ENCODE measurements at places on chromosomes 2 and 18.

GRCh38 chr2:170930991-170931266, 1.9 kb downstream of the GORASP2 start:
- no peak for DNase-seq

GRCh38 chr2:202084265-202084664, 11.2 kb downstream of the KIAA2012 start:
- DNase-seq: no peak

DNA sequence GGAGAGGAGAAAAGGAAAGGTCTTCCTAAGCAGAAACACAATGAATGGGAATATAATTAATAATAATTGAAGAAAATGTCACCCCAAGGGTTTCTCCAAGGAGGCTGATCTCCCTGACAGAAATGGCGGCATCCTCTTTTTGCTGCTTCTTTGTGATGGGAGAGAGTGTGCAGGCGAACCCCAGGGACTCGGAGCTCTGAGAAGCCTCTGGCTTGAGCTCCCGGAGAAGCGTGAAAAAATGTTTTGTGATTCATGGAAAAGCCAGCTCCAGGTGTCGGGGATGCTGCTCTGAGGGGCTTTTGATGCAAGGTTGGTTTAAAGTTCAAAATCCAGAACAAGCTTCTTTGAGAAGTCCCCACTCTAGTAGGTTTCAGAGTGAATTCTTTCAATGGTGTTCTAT, 91.0 kb downstream of the VWA3B start:
- no peak for DNase-seq

- DNase-seq: no peak
Observed at GRCh38 chr2:99725820-99726219, 236.0 kb upstream of the REV1 start.

DNA sequence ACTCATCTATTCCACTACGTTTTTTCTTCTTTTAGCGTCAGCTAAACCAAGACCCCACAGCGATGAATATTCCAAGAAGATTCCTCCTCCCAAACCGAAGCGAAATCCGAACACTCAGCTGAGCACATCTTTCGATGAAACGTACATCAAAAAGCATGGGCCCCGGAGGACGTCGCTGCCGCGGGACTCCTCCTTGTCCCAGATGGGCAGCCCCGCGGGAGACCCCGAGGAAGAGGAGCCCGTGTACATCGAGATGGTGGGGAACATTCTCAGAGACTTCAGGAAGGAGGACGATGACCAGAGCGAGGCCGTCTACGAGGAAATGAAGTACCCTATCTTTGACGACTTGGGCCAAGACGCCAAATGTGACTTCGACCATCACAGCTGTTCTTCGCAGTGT, 182.4 kb downstream of the NYAP2 start:
- no peak for DNase-seq

DNA sequence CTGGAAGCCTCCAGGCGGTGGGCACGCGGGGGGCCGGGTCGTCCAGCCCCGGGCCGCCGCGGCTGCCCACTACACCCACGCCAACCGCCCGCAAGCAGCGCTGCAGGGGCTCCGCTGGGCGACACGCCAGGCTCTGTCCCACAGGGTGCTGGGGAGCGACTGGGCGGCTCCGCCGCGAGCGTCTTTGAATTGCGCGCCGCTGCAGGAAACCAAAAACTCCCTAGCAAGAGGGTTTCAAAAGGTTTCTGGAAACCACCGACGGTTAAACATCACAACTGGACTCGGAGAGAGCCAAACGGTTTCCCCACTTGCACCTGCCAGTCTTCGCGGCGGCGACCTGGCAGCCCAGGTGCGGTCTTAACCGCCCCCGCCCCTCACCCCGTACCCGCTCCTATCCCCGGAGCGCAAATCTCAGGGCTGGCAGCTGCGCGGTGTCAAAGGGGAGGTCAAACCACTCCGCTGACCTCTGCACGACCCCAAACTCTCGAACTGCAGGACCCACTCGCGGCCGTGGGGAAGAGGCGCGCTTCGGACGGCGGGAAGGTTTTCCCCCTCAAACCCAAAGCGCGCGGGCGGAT, 1.0 kb downstream of the CXCR4 start:
- DNase-seq: peak; percentile 87

DNA sequence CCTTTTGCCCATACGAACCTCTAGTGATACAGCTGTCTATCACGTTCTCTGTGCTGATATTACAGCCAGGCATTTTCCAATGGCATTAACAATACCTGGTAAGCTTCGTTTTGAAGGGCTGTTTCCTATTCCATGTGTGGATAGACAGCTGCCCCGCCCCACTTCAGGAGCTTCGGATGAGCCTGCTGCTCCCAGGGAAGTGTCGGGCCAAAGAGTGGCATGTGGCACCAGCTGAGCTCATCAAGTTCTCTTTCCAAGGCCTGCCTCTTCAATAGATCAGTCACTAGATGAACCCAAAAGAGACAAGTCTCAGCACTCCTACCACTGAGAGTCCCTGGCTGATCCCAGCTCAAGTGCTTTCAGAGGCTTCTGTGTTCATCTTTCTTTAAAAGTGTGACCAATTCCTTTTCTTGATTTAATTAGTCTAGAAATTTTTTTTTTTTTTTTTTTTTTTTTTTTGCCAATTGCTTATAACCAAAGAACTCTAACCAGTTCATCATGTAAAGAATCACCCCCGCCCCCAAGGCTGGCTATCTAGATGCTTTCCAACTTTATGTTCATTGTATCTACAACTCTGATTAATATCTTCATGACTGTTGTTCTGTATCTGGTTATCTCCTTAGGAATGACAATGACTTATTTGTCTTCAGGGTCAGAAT, 46.6 kb downstream of the HDAC4 start:
- no peak for DNase-seq

GRCh38 chr2:231189171-231189530, 9.3 kb upstream of the ARMC9 start:
- no peak for DNase-seq

GRCh38 chr2:164920430-164920829, 34.9 kb downstream of the SLC38A11 start:
- no peak for DNase-seq

GRCh38 chr2:54482715-54483114, 26.6 kb downstream of the SPTBN1 start:
- DNase-seq: no peak

GRCh38 chr2:24011250-24012104, 1.6 kb downstream of the MFSD2B start:
- no peak for DNase-seq

DNA sequence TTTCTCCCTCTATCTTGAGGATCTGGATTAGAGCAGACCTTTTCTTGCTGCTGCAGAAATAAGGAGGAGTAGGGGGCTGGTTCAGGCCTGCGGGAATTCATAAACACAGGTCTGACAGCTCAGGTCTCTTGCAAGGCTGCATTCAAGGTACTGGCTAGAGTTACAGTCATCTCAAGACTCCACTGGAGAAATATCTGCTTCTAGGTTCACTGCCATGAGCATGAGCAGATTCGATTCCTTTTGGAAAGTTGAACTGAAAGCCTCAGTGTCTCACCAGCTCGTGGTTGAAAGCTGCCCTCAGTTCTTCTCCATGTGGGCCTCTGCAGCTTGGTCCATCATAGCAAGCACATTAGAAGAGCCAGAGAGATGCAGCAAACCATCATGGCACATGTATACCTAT, 124.4 kb upstream of the SETBP1 start:
- no peak for DNase-seq

- no peak for DNase-seq
Observed at GRCh38 chr18:37218022-37218590, 347.5 kb downstream of the CELF4 start.

DNA sequence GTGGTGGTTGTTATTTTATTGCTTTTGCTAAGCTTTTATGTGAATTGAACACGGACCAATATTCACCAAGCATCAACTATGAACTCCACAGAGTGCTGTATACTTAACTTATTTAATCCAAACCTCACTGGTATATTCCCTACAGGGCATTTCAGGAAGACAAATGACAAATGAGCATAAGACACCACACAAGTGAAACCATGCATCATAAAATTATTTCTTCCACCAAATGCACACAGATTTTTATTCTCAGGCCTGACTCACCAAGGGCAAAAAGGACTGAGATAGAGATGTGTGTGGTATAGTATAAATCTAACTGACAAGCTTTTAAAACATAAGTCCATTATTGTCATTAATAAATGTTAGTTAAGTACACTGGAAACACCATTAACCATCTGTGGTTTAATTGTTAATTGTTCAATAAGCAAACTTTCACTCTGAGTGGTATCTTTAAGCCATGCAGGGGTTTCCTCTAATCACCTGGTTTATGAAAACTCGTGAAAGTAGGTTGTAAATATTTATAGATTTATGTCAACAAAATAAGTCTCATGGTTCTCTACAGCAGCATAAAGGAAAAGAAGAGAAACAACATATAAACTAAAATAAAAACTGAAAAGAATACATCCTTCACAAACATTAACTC, 77.6 kb upstream of the CRIM1 start:
- no peak for DNase-seq

DNA sequence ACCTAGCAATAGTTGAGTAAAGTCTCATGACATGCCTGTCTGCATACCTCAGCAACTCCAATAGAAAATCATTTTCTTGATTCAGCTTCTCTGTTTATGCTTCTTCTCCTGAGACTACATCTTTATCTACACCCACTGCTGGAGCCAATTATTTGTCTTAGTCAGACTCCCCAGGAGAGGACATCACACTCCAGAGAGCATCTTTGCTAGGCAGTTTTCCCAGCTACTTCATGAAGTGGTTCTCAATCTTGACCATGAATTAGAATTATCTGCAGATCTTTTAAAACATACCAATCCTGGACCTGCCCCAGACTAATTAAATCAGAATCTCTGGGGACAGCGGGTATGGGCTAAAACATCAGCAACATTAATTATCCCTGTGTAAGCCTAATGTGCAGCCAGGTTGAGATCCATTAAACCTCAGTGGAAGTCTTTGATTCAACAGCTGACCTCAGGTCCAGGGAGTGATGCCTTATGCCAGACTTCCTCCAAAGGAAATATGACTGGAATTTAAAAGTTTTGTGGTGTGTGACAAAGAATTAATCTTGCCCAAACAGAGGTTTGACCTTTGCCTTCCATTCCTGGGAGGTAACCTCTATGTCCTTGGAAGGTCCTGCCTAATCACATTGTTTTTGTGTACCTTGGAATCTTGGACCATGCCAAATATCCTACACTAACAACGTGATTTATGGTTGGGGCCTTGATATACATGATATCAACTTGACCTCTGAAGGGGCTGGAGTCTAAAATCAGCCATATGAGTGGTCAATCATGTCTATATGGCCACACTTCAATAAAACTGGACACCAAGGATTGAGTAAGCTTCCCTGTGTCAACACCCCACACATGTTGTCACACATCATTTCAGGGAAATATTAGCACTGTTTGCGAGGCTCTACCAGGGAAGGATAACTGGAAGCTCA, 99.3 kb upstream of the DNAJC10 start:
- DNase-seq: no peak

DNA sequence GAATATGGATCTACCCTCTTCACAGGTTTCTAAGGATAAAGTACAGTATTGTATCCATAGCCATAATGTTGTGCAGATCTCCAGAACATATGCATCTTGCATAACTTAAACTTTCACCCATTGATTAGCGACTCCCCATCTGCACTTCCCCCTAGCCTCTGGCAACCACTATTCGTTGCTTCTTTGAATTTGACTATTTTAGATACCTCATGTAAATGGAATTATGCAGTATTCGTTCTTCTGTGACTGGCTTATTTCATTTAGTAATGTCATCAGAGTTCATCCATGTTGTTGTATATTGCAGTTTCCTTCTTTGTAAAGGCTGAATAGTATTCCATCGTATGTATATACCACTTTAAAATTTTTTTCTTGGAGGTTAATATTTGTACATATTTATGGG, 128.9 kb downstream of the SMAD7 start:
- no peak for DNase-seq

DNA sequence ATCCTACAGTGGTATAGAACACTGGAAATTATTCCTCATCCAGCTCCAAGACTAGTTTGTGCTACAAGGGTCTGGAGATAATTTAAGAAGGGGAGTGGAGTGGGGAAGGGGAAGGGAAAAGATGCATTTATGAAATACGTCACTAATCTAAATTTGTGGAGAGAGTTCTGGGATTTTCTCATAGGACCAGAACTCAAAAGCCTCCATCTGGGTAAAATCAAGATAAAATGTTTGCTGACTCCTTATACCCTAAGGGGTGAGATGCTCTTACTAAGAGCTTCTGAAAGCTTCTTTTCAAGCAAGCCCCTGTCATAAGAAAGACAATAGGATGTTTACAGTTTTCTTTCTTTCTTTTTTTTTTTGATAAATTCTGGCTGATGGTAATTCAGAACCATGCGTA, 88.5 kb upstream of the RBMS1 start:
- DNase-seq: no peak

GRCh38 chr2:101830555-101830954, 133.0 kb downstream of the MAP4K4 start:
- DNase-seq: no peak

DNA sequence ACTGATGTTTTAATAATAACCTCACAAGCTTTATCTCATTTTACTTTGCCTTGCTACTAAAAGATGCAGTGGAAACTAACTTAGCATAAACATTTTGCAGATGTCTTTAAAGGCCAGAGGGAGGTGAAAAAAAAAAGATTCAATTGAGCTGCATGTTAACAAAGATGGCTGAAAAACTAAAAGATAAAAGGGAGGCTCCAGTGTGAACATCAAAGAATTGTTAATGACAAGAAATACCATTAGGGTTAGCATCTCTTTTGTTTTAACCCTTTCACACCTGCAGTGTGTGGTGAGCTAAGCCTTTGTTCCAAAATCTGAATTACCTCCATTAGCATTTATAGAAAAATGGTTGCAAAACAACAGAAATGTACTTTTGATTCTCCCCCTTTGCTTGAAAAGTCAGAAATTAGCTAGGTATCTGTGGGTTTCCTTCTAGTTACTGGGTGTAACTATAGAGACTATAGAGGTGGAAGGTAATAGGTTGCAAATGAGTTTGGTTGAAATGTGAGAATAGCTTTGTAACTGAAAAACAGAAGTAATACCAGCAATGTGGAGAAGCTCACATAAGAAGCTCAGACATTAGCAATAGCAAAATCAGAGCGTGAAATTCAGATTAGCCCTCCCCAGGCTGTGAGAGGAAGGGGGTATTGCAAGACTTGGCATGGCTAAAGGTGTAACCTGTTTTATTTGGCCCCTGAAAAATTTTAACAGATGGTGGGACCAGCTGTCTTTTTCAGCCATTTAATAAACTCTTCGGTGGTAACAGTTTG, 34.8 kb upstream of the SP5 start:
- no peak for DNase-seq

DNA sequence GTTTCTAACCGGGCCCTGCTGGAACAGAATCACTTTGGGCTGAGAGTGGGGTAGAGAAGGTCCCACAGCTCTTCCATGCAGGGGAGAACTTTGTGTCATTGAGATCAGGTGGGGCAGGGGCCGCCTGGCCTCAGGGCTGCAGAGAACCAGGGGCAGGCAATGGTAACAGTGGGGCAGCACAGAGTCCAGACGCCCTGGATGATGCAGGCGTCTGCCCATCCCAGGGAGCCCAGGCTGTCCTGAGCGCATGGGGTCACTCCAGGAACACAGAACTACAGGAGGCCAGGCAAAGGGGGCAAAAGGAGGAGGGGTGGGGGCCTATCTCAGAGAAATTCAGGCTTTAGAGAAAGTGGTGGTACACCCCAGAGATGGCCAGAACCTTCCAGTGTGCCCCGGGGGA, 121.3 kb downstream of the NDUFA10 start:
- no peak for DNase-seq
